ENCODE measurements at places on chromosomes 1 and 21.

DNA sequence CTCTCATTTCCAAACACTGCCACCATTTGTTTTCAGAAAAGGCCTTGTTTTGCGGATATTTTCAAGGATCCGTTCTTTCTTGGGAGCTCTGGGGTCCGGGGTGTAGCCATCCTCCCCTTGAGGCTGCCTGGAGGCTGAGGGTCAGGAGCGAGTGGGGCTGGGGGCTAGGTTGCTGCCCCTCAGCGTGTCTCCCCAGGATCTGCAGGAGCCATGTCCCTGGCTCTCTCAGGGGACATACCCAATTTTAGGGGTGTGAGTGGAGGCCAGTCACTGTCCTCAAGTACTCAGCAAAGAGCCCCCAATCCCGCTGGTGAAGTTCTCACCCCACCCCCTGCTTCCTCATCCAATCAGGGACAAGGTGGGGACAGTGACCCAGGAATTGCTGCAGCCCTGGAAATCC, 15.0 kb upstream of the PRDM16 start:
- no peak for DNase-seq

DNA sequence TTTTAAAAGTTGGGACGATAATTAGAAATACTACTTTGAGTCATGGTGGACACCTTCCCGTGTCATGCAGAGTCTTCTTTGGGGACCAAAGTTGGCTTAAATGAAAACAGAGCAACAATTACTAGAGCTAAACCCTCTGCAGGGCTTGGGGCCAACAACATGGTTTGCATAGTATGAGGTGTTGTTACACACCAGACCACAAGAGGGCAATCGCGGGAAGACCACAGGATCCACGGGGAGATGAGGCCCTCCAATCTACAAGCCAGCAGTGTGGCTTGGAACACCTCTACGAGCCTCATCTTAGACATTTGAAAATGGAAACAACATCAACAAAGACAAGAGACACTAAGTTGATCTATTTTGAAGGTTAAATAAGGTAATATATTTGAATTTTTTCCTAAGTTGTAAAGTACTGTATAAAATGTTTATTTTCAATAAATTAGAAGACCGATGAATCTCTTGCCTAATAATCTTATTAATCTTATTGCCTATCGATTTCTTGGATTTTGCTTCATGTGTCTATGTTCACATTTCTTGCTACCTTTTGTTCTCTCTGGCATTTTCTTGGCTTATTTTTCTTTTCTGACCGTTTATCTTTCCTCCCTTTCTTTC, 8.2 kb upstream of the SMCP start:
- peak; percentile 67 for DNase-seq

DNA sequence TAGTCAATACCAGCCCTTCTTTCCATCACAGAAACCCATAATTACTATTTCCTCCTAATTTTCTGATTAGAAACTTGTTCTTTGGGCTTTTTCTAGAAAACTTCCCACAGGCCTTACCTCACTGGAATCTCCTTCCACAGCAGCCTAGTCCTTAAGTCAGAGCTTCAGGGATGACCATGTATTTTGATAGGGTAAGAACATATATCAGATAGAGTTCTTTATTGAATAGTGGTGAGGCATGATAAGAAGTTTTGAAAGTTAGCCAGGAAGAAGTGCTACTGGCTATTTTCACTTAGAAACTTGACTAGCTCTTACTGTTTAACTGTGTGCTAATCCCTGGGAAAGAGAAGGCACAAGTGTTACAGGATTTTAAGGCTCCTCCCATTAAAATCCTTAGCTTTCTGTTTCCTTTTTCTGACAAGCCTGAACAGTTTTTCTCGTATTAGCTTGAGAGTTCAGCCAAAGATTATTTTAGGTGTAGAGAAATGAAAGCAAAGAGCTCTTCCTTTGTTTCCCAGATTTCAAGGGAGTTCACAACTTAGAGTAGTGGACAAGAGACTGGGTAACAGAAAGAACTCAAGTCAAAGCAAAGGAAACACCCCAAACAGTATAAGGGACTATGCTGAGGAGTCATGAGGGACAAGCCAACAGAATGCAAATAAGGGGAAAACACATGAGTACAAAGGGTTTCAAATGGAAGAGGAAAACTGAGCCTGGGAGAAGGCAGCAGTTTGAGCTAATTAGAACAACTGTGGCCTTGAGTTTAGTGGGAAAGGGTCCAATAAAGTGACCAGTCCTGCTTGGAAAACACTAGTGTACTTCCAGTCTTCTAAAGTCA, 37.2 kb upstream of the AIM2 start:
- no peak for DNase-seq

- no peak for DNase-seq
Measured at GRCh38 chr1:6854166-6854565, 68.9 kb downstream of the CAMTA1 start.

- no peak for DNase-seq
Measured at GRCh38 chr1:161843156-161843555, 77.0 kb downstream of the ATF6 start.

GRCh38 chr1:108107658-108108057, 92.5 kb downstream of the SLC25A24 start:
- DNase-seq = no peak

DNA sequence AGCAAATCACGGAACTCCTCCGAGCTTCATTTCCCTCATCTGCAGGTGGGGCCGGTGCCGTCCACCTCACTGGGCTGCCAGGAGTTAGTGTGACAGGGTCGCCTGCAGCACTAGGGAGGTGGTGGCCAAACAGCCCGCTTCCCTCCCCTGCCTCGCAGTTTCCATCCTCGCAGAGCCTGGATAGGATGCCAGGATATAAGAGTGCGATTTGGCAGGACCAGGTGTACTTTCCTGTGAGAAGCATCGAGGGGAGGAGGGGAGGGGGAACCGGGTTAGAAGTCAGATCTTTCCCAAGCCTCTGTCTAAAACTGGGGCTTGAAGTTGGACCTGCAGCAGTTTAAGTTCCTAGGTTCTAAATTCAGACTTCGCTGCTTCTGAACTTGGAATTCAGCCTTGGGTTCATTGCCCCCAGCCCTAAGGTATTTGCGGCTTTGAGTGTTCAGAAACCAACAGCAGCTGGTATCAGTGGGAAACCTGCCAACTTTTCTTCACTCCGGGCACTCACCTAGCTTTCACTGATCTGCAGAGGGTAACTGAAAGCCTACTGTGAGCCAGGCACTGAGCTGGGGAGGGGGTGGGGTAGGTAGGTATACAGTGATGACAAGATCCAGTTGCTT, 1.7 kb upstream of the JUN start:
- no peak for DNase-seq

- no peak for DNase-seq
Measured at GRCh38 chr1:199020904-199021303, 382.1 kb downstream of the PTPRC start.

- DNase-seq = no peak
Measured at GRCh38 chr1:107793896-107794453, 171.0 kb downstream of the VAV3 start.

DNA sequence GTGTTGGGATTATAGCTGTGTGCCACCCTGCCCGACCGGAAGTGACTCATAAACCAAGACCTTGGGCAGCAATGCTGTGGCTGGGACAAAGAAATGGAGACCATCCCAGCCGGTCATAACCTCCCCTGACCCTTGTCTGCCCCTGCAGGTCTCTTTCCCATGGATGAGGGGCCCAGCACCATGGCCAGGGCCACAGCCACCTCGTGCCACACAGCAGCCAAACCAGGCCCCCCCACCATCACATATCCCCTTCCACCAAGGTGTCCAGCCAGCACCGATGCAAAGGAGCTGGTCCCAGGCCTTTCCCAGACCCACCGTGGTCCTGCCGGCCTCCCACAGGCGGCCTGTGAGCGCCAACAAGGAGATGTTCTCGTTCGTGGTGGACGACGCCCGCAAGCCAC, 42.2 kb downstream of the FHAD1 start:
- DNase-seq = no peak

- peak; percentile 22 for DNase-seq
Measured at GRCh38 chr1:156813750-156814570, 2.7 kb downstream of the SH2D2A start.

DNA sequence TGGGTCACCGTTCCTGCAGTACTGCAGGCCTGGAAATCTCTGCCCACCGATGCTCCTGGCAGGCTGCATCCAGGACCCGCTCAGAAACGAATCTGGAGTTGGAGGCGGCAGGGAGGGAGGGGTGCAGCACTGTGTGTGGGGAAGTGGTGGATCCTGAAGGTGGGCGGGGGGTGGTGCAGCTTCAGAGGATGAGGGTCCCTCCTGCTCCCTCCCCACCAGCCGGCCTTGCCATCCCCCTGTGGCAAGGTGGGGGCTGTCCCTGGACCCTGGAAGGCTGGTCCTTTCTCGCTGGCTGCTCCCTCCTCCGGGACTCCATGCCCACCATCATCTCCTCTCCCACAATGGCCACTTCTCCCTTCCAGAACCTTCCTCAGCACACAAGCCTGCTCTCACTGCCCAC, 60.4 kb downstream of the B3GALT5 start:
- no peak for DNase-seq

DNA sequence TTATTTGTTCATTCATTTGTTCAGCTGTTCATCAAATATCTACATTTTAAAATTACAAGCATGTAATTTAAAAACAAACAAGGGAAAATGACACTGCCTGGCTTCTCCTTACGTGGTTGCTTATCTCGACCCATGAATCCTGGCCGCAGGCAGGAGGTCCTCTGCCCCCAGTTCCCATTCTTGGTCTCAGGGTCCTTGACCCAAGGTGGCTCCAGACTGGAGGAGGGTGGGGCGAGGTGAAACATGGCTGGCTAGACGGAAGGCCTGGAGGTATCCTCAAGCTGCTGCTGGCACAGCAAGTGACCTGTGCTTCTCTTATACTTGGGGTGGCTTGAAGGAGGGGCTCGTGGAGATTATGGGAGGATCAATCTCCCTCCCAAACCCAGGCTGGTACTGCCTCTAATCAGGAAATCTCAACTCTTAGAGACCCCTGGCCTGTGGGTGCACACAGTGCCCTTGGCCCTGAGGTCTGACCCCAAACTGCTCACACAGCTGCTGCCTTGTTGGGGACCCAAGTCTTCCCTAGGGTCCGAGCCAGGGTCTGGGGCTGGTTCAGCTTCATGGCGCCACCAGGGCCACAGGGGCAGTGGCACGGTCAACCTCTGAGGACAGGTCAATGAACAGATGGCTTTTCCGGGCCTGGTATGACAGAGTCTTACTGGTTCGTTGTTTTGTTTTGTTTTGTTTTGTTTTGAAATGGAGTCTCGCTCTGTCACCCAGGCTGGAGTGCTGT, 63.7 kb downstream of the SCCPDH start:
- DNase-seq = no peak

GRCh38 chr1:69312055-69312732, 255.5 kb upstream of the LRRC7 start:
- DNase-seq = no peak

DNA sequence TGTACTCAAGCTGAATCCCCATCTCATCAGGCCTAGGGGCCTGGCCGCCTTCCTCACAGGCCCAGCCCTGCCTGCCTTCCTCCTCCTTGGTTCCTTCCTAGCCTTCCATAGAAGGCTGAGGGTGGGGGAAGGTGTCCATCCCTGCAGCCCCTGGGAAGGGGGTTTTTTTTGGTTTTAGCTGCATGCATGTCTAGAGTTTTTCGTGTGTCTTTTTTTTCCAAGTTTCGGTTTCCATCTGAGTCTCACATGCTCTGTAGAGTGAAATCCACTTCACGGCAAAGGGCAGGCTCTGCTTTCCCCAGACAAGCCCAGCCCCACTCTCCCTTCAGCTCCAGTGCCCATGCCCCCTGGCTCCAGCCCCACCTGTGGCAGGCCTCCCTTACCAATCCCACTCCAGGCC, 32.1 kb downstream of the GRHL3 start:
- DNase-seq = no peak

DNA sequence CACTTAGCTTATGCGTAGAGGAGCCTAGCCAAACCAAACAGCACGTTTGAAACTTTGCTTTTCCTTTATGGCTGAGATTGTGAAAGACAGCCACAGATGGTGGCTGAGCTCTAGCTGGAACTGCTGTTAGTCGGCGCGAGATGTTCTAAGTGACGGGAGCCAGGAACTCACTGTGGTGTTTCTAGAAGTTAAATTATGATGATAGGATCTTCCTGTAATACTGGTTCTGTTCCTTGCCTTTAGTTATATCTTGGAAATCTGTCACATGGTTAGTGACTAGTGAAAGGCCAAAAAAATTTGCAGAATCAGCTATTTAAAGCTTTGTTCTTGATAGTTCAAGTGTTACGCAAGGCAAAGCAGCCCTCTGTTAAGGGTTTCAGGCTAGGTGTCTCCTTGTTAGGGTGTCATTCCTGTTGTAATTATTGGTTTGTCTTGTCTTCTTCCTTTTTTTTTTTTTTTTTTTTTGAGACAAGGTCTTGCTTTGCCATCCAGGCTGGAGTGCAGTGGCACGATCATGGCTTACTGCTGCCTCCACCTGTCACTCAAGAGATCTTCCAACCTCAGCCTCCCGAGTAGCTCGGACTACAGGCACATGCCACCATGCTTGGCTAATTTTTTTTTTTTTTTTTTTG, 22.6 kb downstream of the AK4 start:
- DNase-seq = no peak

GRCh38 chr1:25473653-25474225, 43.0 kb downstream of the MACO1 start:
- no peak for DNase-seq

DNA sequence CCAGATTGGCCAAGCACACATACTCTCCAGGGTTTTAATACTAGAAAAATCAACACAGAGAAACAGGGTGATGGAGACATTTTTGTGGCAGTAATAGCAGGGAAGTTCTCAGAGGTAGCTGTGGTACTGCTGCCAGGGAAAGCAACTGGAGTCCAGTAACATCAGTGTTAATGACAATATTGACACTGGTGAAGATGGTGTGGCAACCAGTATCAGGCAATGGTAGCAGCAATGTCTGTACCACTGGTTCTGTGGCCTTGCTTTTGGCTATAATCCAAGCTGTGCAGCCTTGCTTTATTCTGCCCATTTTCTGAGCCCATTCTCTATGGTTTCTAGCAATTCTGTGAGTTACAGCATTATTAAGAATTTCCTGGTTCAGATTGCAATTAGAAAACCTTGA, 1.6 kb upstream of the SNX7 start:
- DNase-seq = no peak

GRCh38 chr1:102071451-102071850, 74.7 kb upstream of the OLFM3 start:
- no peak for DNase-seq

DNA sequence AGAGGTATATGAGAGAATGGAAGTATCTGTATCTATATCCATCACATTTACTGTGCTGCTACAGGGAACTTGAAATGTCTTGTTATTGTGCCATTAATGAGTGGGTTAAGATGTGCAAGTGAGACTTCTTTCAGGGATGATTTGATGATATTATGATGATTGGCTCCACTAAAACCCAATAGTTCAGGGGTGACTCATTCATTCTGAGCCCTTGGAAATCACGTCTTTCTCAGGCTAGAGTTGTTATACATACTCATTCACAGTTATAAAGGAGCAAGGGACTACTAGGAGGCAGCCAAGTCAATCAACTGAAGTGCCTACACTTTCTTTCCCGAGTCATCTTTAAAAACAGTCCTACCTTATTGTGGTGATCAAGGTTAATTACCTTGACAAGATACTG, 1109.8 kb upstream of the B3GALT2 start:
- no peak for DNase-seq

- DNase-seq = no peak
Measured at GRCh38 chr1:173996995-173997394, 25.2 kb downstream of the RC3H1 start.

Measured in NCI-H1436 (cell line).